ENCODE measurements at places on chromosomes 1 and 21. TPM values are rescaled to one million over a fixed set of nuclear protein-coding genes. Genes with fewer than 3 reads are reported as not detected.

DNA sequence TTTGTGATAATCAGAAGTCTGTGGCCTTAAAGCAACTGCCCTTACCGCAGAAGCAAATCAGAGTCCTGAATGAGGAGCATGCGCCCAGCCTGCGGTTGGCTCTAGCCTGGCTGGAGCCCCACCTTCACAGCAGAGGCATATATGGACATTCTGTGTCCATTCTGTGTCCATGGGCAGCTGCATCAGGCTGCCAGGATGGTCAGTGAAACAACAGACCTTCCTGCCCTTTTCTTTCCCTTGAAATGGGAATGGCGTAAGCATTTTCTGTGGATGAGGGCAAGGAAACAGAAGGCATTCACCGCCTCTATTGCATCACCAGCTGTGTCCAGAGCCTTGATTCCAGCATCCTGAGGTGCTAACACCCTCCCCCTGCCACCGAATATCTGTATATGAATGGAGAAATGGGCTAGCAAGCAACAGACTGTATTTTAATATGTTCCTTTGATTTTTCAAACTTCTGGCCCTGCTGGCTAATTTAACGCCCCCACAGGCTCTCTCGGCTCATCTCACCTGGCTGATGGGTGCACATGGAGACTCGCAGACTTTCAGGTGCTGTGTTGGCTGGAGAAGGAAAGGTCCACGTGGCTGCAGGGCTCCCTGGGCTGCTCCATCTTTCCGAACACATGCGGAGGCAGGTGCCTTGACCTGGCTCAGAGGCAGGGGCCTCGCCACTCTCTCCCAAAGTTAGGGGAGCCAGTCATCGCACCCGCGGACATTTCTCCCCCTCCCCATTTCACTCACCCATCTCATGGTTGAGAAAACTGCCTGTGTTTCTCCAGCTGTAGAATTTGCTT lies 159.2 kb downstream of the GALNT2 start:
- ATAC-seq, result no peak

The FAM3B gene
- not detected for total RNA-seq

DNA sequence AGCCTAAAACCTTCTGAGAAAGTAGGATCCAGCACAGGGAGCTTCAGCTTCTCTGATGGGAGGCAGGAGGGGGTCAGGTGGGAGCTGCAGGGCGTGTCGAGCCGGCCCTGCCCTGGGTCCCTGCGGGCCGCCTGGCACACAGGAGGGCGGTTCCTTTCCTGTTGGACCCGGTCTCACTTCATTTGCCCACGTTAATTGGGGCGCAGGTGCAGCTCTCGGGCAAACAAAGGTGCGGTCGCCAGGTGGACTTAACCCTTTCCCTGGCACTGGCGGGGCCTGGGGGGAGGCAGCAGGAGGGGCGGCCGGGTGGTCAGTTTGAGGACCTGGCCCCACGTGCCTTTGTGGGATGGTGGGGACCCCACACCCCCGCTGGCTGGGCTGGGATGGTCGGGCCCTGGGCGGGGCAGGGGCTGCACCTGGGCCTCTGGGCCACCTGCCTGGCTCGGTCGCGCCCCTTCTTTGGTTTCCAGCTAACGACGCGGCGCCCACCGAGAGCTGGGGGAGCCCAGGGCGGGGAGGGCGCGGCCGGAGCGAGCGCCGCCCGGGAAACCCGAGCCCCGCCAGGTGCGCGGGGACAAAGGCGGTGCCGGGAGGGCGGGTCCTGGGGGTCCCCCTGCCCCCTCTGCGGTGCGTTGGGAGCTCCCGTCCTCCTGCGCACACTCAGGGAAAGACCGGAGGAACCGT lies 20.8 kb upstream of the C1orf159 start:
- ATAC-seq, result peak; percentile 32

GRCh38 chr21:45423968-45424853 lies 19.2 kb downstream of the COL18A1 start:
- no peak for ATAC-seq

- ATAC-seq, result no peak
Measured at GRCh38 chr1:199087144-199087543, 448.3 kb downstream of the PTPRC start.

GRCh38 chr1:30404341-30404740 lies 319.0 kb downstream of the MATN1 start:
- ATAC-seq, result no peak

The GBP6 gene
- 0.28 TPM for total RNA-seq

GRCh38 chr21:32463367-32463766 lies 50.9 kb downstream of the EVA1C start:
- no peak for ATAC-seq

DNA sequence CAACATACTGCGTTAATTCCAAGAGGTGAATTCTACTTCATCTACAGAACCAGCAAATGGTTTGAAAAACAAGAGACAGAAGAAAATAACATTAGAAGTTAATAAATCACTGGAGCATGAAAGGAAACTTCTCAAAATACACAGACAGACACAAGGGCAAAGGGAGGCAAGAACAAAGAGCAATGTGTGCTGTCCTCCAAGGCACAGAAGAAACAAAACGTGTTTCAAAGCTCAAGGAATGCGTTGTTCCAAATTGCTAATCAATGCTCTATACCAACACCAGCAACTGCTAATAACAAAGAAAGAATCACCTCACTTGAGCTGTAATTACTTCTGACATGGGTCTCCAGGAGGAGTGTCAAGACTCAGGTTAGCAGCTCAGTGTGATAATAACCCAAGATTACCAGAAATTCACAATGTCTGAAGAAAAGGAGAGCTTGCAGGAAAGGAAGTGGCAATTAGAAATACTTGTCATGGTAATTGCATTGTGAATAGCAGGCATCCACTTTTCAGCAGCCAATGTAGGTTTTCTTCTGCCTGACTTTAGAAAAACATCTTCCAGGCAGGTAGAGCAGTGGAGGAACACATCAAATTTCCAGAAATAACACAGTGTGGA lies 175.4 kb downstream of the SEC16B start:
- no peak for ATAC-seq

The ATP5PB gene
- total RNA-seq, result 235 TPM

DNA sequence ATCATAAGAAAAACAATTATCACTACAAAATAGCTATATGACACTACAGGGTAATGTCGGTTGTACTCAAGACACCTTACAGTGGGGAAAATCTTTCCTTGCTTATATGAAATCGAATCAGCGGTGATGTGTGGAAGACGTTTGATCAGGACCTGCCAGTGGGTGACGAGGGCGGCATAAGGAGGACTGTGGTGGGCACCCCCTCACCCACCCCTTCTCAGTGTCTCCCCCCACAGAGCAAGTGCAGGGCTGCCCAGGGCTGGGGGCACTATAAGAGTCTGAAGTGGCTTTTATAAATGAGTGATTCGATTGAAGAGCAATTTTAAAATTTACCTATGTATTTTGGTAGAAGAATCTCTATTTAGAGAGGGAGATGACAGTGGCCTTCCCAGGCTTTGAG lies 35.8 kb downstream of the CRYAA start:
- ATAC-seq, result no peak

The AMY1B gene
- total RNA-seq, result not detected

DNA sequence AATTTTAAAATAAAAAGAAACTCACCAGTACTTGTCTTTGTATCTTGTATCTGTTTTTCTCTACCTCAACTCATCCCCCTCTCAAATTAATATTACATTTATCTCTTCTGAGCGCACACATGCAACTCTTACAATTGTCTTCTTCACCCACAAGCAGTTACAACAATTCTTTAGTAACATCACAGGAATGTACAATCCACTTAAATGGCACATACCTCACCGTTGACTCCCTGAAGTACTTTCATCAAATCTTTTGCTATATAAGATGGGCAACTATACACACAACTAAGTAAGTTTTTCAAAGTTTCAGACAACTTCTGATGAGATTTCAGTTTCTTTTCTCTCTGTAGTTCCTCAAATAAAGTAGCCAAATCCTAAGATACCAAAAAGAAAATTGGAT lies 28.3 kb downstream of the HEATR1 start:
- no peak for ATAC-seq

The SPRR1A gene
- not detected for total RNA-seq

The GNG4 gene
- 0.32 TPM for total RNA-seq
